ENCODE measurements at places on chromosomes 2 and 18.

GRCh38 chr2:129302106-129302505, 677.4 kb upstream of the RAB6C start:
- DNase-seq = no peak

DNA sequence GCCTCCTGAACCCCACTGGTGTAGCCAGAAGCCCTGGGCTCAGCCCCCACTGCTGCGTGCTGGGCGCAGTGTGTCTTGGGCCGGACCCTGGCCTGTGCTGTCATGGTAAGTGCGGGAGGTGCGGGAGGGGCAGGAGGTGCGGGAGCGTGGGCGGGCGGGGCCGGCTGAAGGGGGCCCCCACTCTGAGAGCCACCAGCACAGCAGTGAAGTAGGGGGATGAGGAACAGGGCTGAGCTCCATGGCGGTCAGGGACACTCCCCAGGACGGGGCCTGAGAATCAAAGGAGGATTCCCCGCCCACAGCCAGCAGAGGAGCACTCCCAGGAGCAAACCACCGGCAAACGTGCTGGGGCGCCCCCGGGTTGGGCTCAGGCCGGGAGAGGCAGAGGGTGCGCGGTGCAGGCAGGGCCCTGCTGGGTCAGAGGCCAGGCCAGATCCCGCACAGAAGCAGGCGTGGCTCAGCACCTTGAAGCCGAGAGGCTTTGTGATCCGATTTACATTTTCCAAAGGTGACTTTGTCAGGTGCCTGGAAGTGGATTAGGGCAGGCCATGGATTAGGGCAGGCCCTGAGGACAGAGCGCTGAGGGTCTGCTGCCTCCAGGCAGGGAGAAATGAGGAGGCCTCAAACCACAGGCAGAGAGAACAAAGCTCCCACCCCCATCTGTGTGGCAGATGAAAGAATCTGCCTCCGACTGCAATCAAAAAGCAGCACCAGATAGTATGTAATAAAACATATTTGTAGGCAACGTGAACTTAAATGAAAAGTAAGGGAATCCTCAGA, 152.0 kb upstream of the RAB6C start:
- no peak for DNase-seq

- no peak for DNase-seq
These were observed 743 bp downstream of the HADHA start for GRCh38 chr2:26243470-26244308.

DNA sequence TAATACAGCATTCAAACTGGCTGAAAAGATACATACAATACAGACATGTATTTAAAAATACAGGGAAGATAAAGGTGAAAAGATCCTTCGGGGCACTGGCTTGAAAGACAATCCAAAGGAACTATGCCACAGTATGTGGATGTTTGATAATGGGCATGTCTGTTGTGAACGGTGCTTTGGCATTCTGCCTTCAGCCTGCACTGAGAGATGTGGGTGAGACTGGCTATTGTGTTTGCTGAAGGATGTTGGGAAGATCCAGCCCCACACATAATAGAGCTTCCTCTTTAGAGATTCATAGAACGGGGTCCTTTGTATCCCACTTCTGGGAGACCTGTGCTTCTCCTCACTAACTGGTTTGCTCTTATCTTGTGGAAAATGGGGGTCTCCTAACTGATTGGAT, 65.1 kb upstream of the CXCR4 start:
- no peak for DNase-seq

DNA sequence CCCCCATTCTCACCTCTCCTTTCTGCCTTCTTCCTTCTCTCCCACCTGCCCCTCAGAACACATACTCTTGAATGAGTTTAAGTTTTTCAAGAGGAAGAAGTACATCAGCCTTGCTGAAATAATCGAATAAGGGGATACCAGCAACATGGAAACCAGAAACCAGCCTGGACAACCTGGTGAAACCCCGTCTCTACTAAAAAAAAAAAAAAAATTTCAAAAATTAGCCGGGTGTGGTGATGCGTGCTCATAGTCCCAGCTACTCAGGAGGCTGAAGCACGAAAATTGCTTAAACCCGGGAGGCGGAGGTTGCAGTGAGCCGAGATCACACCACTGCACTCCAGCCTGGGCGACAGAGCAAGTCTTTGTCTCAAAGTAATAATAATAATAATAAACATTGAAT, 75.0 kb upstream of the SLC1A4 start:
- no peak for DNase-seq

DNA sequence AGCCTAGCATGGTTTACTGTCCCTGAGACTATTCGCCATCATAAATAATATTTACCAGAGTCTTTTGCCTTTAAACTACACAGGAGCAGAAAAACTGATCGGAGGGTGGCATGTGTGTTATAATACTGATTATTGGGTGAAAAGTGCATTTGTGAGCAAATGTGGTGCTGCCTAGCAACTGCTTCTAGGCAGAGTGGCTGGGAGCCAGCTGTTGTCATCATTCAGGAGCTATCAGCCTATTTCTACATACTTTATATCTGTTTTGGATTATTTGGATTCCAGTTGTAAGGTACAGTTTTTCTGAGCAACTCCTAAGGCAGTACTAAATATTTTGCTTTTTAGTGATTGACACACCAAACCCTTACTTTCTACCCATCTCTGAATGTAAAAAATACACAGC, 75.0 kb upstream of the MSTN start:
- no peak for DNase-seq

- DNase-seq = no peak
These were observed 29.9 kb upstream of the MGAT5 start for GRCh38 chr2:134224005-134224404.

DNA sequence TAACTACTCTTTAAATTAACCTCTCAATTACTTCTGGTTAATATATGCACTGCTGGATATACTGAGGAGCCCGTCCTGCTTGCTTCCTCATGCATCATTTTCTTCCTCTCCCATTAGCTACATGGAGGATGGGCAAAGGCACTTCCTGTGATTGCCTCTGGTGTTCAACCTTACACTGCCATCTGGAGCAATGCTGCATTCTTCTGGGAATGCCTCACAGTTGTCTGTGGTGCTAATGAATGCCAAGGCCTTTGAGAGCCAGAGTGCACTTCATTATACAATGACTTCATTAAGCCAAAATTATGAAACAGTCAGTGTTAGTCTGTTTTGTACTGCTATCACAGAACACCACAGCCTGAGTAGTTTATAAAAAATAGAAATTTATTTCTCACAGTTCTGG, 134.8 kb upstream of the DOCK10 start:
- no peak for DNase-seq

DNA sequence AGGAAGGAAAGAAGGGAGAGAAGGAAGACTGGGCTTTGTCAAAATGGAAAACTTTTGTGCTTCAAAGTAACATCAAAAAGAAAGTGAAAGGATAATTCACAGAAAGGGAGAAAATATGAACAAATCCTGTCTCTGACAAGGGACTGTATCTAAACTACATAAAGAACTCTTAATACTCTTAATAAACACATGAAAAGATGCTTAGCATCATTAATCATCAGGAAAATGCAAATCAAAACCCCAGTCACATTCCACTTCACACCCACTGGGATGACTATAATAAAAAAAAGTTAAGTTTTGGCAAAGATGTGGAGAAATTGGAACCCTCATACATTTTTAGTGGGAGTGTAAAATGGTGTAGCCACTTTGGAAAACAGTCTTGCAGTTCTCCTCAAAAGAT, 11.8 kb upstream of the ZFP36L2 start:
- DNase-seq = no peak

DNA sequence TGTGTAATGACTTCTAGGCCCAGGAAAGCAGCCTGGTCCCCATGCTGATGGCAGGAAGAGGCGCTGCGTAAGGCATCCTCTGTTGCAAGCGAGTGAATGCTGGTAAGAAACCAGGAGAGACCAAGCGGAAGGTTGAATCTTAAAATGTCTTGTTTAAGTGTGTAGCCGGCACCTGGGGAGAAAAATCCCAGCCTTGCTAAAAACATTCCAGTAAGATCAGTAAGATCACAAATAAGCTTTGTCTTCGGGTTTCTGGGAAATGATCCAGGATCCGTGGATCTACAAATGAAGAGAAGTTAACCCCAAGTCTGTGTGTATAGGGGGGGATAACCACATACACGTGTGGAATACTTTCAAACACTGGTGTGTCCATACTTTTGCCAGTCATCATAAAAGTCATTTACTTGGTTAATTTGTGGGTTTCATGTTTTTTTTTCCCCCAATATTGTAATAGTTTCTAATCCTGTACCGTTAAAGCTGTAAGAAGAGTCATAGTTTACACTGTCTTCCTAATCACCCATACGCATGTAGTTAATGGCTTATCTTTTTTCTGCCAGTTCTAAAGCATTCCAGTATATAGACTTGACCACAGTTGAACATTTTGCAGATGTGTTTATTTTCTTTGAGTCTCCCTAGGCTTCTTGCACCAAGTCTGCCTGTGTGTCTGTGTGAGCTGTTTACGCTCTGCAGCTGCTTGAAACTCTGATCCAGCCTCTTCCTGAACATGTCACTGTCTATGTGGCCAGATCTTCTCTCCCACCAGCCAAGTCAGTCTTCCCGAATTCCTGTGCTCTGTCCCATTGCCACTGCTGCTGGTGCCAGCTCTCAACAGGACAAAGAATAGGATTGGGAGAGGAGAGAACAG, 135.9 kb upstream of the ARL4C start:
- no peak for DNase-seq

- no peak for DNase-seq
These were observed 188.5 kb upstream of the HDAC4 start for GRCh38 chr2:239589270-239589825.

DNA sequence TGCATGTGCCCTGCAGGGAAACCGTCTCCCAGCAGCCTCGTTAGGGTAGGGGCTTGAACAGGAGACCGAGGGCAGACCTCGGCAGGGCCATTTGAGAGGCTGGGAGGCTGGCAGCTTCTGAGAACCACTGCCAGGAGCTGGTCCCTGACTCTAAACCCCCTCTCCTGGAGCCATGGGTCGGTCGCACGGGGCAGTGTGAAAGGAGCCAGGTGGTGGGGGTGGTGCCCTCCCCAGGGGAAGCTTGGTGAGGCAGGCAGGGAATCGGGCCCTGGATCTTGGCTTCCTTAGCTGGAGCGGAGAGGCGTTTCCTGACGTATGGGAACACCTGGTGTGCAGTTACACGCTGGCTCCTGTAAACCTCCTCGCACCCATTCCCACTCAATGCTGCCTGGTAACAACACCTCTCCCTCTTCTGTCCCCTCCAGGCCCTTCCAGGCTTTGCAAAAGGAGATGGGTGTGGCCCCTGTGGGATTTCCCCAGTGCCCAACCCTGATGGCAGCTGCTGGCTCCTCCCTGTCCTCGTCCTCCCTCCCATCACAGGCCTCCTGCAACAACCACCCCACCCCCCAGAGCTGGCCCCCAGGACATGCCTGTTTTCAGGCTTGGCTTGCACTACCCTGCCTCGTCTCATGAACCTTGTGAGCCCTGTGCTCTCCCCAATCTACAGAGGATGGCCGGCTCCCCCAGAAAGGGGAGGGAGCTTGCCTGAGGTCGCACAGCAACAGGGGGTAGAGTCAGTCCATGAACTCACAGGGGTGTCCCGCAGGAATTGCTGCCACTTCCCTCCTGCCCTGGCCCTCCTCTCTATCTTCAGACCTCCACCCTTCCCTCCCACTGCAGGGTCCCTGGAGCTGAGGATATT, 24.4 kb downstream of the ADRA2B start:
- DNase-seq = no peak

- no peak for DNase-seq
These were observed 85.4 kb upstream of the OTOS start for GRCh38 chr2:240225660-240226475.

DNA sequence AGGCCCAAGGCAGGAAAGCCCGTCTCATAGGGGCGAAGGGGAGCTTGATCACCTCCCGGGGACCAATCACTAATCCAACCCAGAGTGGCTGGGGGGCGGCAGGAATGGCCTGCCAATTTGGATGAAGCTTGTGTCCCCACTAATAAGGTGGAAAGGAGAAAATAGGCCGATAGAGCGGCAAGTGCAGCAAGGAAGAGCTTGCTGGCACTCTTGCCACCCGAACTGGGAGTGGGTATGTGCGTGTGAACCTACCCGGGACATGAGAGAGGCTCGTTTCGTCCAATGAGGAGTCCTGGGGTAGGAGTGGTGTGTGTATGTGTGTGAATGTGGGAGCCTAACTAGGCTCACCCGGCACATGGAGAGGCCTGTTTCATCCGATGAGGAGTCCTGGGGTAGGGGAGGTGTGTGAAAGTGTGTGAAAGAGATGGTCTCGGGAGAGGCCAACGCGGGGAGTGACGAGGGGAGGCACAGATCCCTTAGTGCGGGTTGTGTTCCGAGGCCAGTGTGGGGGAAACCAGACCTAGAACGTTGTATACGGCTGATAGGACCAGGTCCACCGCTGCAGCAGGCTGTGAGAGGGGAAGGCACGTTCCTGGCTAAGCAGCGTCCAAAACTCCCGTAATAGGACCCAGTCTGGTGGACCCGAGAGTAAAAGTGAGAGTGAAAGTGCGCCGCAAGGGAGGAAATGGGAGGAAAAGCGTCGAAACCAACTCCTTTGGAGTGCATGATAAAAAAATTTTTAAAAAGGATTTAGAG, 47.1 kb upstream of the SELENOI start:
- no peak for DNase-seq

GRCh38 chr2:64214281-64215115, 70.3 kb upstream of the PELI1 start:
- no peak for DNase-seq

- no peak for DNase-seq
These were observed 166.0 kb downstream of the SEPTIN10 start for GRCh38 chr2:109447776-109448175.

DNA sequence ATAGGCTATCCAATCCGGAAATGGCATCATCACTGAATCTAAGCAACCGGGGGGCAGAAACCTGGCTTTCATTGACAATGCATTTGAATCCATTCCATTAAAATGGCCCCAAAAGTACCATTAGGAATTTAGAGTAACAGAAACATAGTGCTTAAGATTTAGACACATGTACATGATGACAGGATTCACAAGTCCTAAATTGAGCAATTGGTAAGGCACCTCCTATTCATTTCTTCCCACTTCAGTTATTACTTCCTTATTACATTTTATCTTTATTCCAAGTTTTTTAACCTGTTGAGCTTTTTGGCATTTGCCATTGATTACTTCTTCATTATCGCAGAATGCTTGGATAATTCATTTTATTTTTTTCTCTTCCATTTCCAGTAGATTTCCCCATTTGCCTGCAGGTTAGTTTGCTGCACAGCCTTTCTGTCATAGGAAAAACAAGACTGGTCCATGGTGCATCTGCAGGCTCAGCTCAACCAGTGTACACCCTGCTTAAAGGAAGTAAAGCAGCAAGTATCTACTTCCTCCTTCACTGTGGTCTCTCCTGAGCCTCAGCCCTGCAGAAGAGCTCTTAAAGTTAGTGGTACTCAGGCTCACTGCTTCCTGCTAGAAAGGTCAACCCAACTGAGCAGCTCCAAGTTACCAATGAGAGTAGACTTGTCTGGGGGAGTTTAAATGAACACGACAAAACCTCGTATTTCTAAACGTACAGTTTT, 89.2 kb downstream of the DOCK10 start:
- no peak for DNase-seq

All from T-helper 9 cell (primary cell).